ENCODE measurements at places on chromosomes 4 and X.

- no peak for DNase-seq
Measured at GRCh38 chrX:141673946-141674345, 24.6 kb downstream of the SPANXD start.

DNA sequence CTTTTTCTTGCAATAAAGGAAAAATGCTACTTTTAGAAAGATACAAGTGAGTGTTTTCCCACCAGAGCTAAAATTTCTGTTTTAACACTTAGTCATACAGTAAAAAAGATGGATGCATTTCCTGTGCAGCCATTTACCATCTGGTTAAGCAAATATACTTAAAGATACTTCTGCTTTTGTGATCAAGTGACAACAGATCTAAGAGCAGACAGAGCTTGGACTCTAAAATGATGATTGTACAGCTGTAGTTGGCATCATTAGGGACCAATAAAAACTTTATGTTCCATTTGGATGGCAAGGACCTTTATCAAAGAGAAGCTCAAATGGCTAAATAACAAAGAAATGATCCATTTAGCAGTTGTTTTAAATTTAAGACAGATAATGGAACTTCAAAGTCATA is 270.8 kb downstream of the FSTL5 start:
- no peak for DNase-seq

DNA sequence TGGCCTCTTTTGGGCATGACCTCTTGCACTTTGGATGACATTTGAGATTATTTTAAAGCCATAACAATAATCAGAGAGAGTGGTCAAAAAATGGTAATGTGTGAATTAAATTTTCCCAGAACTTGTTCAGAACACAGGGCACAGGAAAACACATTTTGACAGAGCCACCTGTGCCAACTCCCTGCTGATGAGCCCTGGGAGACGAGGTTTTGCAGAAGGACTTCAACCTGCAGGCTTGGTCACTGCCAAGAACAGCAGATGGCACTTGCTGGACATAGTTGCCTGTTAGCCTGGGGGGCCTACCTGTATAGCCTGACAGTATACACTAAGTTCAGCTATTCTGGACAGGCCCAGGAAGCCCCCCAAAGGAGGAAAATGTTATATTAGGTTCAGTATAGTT is 277.8 kb upstream of the EMCN start:
- DNase-seq = no peak

GRCh38 chr4:146159384-146160058 is 16.0 kb upstream of the LSM6 start:
- no peak for DNase-seq

- DNase-seq = no peak
Measured at GRCh38 chr4:183492791-183493222, 12.1 kb upstream of the ING2 start.

GRCh38 chrX:143634663-143635455 is 1.0 kb downstream of the SLITRK4 start:
- no peak for DNase-seq

GRCh38 chrX:18994713-18995112 is 10.8 kb upstream of the PHKA2 start:
- no peak for DNase-seq

DNA sequence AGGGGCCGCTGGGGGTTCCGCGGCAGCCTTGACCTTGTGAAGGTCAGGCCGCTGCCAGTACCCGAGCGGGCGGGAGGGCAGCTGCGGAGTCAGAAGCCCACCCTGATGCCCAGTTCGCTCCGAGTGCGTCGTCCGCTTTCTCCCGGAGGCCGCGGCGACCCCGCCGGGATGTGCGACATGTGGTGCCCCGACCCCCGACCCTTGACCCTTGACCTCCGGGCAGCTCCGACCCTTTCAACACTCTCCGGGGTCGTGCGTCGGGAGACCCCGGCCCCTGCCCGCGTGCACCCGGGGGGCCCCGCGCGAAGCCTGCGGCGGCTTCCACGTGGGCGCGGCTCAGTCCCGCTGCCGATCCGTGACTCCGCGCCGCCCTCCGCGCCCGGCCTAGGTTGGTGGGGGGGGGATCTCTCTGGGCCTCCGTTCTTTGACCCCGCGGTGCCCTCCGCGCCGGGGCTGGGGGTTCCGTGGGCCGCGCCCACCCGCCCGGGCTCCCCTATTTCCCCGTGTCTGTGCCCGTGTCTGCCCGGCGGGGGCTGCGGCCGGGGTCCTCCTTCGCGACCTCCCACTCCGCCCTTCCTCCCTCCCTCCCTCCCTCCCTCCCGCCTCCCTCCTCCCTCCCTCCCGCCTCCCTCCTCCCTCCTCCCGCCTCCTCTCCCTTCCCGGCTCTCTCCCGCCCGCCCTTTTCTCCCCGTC is 609 bp upstream of the SLC25A6 start:
- peak; percentile 57 for DNase-seq

- no peak for DNase-seq
Measured at GRCh38 chr4:86250006-86250405, 109.8 kb downstream of the MAPK10 start.

GRCh38 chr4:153218961-153219360 is 14.7 kb downstream of the TRIM2 start:
- no peak for DNase-seq

Measured in HL-60 (cell line).